ENCODE measurements at places on chromosomes 13 and 19.
A peak's percentile ranks its signal among the peaks of the same experiment; 100 is the strongest.

DNA sequence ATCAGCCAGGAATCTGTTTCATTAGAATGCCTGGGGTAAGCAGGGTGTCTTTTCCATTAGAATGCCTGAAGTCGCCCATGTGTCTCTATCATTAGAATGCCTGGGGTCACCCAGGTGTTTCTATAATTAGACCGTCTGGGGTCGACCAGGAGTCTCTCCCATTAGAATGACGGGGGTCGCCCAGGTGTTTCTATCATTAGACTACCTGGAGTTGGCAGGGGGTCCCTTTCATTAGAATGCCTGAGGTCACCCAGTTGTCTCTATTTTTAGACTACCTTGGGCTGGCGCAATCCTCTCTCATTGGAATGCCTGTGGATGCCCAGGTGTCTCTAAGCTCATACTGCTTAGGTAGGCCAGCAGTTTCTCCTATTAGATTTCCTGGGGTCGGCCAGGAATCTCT is 1447.6 kb downstream of the UQCRFS1 start:
- DNase-seq = no peak

GRCh38 chr13:73970421-73971055 is 163.7 kb downstream of the KLF12 start:
- no peak for DNase-seq

- DNase-seq = no peak
Measured at GRCh38 chr13:76925115-76925514, 23.2 kb upstream of the ACOD1 start.

DNA sequence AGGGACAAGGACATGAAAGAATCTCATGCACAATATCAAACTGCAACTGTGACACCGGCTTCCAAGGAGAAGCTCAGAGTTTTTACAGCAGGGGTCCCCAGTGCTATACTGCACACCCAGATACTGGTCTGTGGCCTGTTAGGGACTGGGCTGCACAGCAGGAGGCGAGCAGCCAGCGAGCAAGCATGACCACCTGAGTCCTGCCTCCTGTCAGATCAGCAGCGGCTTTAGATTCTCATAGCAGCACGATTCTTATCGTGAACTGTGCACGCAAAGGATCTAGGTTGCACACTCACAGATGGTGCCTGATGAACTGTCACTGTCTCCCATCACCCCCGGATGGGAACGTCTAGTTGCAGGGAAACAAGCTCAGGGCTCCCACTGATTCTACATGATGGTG is 13.1 kb upstream of the CD22 start:
- DNase-seq = no peak

DNA sequence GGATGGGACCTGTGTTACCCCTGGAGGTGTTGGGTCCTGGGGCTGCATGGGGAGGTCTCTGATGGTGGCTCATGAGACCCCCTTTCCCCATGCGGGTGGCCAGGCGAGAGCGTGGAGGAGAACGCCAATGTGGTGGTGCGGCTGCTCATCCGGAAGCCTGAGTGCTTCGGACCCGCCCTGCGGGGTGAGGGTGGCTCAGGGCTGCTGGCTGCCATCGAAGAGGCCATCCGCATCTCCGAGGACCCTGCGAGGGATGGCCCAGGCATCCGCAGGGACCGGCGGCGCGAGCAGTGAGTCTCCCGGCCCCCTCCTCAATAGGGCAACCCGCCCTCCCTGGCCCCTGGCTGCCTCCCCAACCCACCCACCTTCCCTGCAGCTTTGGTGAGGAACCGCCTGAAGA is 66.0 kb downstream of the RYR1 start:
- DNase-seq = no peak

- no peak for DNase-seq
Measured at GRCh38 chr19:33241091-33241529, 15.5 kb upstream of the SLC7A10 start.

GRCh38 chr13:111898956-111899713 is 167.8 kb upstream of the SOX1 start:
- DNase-seq = no peak

DNA sequence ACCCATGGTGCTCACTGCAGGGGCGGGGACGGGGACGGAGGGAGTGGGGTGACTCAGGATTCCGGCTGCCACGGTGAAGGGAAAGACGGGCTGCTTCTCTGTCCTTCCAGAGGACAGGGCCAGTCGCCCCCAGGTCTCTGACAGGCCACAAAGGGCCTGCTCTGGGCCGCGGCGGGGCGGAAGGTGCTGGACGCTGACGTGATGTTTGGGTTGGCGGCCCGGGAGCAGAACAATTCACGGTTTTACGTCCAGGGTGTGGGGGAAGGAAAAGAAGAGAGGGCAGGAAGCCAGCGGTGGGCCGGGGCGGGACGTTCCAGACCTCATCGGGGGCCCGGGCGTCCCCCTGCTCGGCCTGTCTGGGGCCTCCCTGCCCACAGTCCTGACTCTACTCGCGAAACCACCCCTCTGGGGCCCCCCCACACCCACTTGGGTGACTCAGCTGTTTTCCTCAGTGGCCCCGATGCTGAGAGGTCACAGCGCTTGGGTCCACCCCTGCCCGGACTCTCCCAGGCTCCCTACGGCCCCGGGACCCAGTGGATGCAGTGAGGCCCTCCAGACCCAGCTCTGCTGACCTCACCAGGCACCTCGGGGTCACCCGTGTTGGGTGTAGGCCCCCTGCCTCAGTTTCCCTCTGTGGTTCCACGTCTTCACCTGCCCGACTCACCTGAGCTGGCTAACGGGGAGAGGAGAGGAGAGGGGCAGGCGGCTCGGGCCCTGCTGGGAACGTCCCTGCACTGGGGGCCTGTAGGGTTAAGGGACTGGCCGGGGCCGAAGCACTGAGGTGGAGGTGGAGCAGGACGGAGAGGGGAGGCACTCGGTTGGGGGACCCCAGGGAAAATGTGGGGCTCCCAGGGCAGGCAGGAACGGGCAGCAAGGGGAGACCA is 29.2 kb downstream of the PIP5K1C start:
- DNase-seq = peak; percentile 90

DNA sequence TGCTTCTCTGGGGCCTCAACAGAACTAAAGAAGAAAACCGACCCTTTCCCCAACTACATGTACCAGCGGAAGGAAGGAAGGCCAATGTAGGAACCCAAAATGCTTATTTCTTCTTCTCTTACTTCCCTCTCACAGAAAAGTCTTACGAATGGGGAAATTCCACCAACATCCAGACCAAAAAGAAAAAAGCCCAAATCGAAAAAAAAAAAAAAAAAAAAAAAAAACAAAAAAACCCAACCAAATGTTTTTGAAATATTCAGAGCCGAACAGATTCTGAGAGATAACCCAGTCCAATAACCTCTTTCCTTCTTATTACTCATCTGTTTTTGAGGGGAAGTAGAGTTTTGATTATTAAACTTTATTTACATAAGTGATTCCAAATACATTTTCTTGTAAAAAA is 3.9 kb downstream of the PPM1N start:
- no peak for DNase-seq

DNA sequence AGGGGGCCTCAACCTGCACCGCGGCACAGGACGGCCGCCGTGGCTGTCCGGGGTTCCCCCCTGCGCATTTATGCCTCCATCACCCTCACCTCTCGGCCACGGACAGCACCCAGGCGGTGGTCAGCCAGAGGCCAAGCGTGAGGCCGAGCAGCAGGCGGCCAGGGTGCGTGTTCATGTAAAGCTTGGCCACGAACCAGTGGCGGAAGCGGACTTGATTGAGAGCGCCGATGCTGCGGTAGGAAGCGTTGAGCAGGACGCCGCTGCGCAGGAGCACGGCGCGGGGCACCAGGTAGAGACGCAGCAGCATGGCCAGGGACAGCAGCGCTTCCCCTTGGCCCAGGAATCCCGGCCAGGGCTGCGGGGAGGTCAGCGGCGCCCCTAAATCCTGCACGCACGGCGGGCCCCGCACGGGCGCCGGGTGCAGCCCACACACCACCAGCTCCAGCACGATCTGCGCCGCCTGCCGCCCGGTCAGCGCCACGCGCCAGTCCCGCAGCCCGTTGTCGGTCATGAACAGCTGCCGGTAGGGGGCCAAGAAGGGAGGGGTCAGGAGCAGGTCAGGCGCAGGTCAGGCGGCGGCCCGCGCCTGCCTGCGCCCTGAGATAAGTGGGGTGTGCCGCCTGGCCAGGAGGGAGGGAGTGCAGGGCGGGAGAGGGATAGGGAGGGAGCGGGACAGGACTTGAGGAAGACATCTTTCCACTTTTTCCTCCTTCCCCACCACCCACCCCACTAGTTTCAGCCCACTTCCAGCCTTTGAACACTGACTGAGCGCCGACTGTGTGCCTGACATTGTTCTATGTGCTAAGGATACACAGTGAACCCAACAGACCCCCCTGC is 6.5 kb downstream of the KCNN4 start:
- peak; percentile 82 for DNase-seq

- no peak for DNase-seq
Measured at GRCh38 chr13:110354123-110354627, 47.1 kb downstream of the COL4A2 start.

DNA sequence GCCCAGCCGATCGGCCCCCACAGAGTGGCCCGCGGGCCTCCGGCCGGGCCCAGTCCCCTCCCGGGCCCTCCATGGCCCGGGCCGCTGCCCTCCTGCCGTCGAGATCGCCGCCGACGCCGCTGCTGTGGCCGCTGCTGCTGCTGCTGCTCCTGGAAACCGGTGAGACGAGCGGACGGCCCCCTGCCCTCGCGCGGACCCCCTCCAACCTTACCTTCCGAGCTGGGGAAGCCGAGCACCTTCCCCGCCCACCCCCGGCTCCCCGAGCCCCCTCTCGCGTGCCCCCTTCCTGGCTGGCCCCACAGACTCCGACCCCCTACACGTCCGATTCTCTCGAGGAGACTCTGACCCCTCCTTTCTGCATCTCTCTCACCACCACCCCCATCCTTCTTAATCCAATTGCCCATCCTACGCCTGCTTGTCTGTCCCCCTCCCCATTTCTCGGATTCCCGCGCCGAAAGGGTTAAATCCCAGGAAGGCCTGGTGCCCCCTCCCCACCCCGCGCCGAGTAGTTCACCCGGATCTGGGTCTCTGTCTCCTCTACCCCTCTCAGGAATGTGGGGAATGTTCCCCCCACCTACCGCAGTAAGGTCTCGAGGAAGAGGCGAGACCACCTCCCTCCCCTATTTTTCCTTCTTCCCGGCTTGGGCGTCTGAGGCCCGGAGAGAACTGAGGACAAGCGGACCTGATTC is 502 bp downstream of the NECTIN2 start:
- DNase-seq = no peak

DNA sequence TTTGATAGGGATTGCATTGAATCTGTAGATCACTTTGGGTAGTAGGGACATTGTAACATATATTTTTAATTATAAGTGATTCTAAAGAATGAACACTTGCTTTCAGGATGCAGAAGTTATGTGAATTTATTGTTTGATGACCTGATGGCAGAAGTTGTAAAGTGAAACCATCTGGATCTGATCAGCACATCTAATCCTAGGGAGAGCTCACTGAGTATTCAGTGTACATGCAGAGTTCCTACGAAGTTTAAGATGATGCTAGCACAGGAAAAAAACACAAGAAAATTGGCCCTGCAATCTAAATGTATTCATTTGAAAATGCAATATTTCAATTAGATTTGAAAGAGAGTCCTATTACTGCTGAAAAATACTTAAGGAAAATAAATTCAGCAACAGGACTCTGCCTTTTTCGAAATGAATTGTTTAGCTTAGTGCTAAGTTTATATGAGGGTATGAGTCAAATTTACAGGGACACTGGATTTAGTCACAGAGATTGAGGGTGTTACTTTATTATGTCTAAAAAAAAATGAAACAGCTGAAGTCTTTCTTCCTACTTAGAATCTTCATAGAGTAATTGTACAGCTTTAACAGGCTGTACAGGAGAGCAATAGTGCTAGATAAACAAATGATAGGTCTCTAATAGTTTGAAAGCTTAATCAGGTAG is 385.7 kb downstream of the DCT start:
- no peak for DNase-seq

DNA sequence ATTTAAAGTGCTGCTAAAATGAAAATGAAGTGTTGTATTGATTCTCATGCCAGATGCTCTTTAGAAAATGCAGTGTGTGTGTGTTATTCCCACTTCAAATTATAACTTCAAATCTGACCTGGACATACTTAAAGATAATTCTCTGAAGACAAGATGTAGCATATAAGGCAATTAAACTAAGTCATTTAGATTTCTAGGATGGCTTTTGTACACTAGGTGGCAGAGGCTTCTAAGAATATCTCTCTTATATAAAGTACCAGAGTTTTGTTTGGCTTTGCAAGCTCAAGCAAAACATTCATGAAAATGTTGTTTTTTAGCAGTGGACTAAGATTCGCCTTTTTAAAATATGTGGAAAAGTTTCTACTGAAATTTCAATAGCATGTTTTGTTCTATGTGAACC is 407.2 kb downstream of the GPC5 start:
- DNase-seq = no peak

DNA sequence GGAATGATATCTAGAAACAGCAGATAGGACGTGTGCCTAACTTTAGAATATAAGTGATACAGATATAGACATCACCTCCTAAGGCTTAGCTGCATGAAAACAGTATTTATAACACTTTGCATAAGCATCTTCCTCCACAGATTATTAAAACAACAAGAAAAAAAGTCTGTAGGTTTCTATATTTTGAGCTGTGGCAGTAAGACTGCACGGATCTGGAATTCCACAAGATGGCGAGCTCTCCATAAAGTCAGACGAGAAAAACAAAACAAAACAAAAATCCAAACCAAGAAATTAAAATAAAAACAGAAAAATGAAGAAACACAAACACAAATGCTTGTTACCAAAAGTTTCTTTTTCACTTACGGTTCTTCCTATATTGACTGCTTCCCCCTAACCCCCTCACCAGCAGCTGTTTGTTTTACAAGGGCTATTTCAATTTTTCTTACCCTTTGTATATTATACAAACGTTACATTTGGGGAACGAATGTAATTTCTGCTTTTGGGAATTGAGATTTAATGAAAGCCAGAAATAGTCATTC is 285.8 kb downstream of the MYO16 start:
- DNase-seq = peak; percentile 47

GRCh38 chr13:87234981-87235380 is 436.2 kb upstream of the SLITRK5 start:
- DNase-seq = no peak

DNA sequence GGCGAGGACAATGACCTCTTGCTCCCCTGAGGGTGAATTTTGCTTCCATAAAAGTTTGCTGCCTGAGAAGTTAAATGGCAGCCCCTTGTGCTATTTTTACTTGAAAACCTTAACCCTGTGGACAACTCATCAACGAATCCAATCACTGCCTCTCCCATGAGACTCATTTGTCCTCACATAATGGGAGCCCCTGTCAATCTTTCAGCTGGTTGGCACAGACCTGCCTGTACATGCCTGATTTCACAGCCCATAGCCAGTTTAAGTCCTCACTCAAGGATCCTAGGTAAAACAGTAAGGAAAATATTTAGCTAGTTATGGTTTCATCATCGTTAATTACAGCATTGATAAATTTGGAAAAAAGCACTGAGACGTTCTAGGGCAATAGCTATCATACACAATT is 207.4 kb downstream of the NHLRC3 start:
- no peak for DNase-seq

- no peak for DNase-seq
Measured at GRCh38 chr13:87792878-87793277, 121.7 kb downstream of the SLITRK5 start.

DNA sequence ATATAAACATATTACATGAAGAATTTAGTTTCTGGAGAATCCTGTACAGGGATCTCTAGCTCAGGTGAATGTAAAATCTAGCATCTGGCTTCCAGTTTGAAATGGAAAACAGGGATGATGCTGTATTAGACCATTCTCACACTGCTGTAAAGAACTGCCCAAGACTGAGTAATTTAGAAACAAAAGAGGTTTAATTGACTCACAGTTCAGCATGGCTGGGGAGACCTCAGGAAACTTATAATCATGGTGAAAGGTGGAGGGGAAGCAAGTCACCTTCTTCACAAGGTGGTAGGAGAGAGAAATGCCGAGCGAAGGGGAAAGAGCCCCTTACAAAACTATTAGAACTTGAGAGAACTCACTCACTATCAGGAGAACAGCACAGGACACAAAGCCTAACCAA is 17.0 kb upstream of the N4BP2L2 start:
- DNase-seq = no peak
